ENCODE measurements at places on chromosomes 2 and 18. TPM values are rescaled to one million over a fixed set of nuclear protein-coding genes. Genes with fewer than 3 reads are reported as not detected.

GRCh38 chr2:207138627-207139297 is 27.0 kb downstream of the KLF7 start:
- DNase-seq: no peak
- no peaks in the 10 kb centered on the region for H3K27me3 ChIP-seq
- peaks cover 33% of the 10 kb centered on the region for H3K36me3 ChIP-seq
- H3K4me1 ChIP-seq: peaks cover 41% of the 10 kb centered on the region

Gene LYG2
- total RNA-seq: not detected

DNA sequence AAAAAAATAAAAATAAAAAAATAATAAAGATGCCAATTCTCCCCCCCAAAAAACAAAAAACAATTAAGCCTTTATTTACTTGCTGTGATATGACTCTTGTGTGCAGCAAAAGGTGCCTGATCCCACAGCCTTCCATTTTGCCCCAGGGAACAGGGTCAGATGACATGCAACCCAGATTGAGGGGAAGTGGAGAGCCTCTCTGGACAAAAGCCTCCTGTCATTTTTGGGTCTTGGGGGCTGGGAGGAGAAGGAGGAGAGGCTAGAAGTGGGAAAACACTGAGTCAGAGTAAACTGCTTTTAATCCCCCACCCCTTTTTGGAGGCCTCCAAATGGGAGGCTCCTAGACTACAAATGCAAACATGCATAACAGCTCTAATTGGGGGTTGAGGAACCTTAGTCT is 46.6 kb upstream of the SCG2 start:
- no peaks in the 10 kb centered on the region for H3K36me3 ChIP-seq
- H3K4me3 ChIP-seq: no peak overlapping the region
- H3K27me3 ChIP-seq: peaks cover 2% of the 10 kb centered on the region
- DNase-seq: no peak

Gene ZSCAN30
- 23.5 TPM for total RNA-seq

GRCh38 chr18:48884306-48884705 is 66.5 kb downstream of the SMAD7 start:
- H3K4me3 ChIP-seq: no peak overlapping the region
- no peaks in the 10 kb centered on the region for H3K36me3 ChIP-seq
- peaks cover 13% of the 10 kb centered on the region for H3K4me1 ChIP-seq

DNA sequence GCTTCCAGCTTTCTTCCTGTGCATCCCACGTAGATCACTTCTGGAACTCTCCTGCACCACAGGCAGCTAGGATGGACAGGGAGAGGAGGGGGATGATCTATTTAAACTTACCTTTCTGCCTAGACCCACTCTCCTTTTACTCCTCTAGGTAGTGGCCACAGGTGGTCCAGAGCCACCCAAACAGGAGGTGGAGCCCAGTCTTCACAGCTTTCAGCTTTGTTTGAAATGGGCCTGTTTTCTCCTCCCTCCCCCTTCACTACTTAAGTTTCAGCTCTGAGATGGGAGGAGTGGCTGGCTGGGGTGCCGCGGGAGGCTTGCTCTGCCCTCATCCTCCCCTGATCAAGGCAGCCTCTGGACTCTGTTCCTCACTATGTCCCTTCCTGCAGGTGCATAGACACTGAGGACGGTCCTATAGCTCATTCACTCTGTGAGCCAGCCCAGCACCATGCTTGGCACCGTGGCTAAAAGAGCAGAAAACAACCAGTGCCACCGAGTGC is 12.6 kb upstream of the CELF4 start:
- H3K27me3 ChIP-seq: no peaks in the 10 kb centered on the region
- H3K4me1 ChIP-seq: no peaks in the 10 kb centered on the region
- DNase-seq: no peak
- no peak overlapping the region for H3K4me3 ChIP-seq

- H3K36me3 ChIP-seq: no peaks in the 10 kb centered on the region
- H3K4me3 ChIP-seq: no peak overlapping the region
- H3K27me3 ChIP-seq: no peaks in the 10 kb centered on the region
- H3K4me1 ChIP-seq: peaks cover 7% of the 10 kb centered on the region
- DNase-seq: no peak
These were observed 100.8 kb upstream of the ZSWIM2 start for GRCh38 chr2:186949726-186950256.

GRCh38 chr2:150759106-150759505 is 271.6 kb upstream of the RND3 start:
- no peaks in the 10 kb centered on the region for H3K36me3 ChIP-seq
- no peaks in the 10 kb centered on the region for H3K4me1 ChIP-seq
- no peak overlapping the region for H3K4me3 ChIP-seq
- DNase-seq: no peak
- H3K27me3 ChIP-seq: no peaks in the 10 kb centered on the region
- no peak overlapping the region for H3K27ac ChIP-seq
